ENCODE measurements at places on chromosomes 6 and 20.

- no peak for DNase-seq
Measured at GRCh38 chr6:20203561-20204511, 8.4 kb downstream of the MBOAT1 start.

DNA sequence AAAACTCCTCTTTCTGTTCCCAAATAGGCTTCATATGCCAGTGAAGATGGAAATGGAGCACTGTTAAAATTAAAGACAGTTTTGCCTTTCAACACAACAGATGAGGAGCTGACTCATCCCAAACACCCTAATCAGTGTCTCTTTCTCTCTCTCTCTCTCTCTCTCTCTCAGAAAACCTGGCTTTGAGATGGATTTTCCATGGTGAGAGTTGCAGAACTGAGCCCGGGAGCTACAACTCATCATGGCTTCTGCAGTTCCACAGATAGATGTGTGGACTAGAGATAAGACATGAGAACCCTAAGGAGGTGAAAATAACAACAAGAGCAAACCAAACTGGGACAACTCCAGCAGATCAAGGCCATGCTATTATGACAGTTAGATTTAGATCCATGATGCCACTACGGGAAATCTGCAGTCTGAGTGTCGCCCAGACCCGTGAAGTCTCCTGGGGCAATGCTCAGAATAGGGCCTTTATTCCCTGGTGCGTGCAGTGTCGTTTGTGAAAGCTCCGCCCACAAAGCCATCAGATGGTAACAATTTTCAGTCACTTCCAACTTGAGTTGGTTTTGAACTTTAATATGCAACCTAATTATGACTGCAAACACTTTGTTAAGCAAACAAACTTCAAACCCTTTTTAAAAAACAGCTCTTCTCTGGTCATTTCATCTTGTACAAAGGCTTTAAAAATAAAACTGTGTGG lies 338.2 kb upstream of the PREP start:
- DNase-seq: no peak

DNA sequence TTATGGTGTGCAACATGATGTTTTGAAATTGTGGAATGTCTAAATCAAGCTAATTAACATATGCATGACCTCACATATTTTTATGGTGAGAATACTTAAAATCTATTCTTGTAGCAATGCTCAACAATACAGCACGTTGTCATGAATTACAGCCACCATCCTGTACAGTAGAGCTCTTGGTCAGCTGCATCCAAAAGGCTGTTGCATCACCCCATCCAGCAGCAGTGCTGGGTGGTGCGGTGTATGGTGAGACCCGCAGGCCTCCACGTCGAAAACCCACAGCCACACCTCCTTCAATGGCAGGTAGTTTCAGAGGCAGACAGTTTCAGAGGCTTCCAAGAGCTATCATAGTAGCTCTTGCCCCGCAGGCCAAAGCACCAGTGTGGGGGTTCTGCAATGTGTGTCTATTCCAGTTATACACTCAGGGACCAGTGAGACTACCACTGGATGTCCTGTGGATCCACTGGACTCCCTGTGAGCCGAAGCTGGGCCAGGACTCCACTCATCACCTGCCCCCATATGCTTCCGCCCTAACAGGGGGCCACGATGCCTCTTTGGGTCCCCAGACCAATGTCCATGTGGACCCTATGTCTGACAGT lies 23.4 kb downstream of the PACSIN1 start:
- no peak for DNase-seq

DNA sequence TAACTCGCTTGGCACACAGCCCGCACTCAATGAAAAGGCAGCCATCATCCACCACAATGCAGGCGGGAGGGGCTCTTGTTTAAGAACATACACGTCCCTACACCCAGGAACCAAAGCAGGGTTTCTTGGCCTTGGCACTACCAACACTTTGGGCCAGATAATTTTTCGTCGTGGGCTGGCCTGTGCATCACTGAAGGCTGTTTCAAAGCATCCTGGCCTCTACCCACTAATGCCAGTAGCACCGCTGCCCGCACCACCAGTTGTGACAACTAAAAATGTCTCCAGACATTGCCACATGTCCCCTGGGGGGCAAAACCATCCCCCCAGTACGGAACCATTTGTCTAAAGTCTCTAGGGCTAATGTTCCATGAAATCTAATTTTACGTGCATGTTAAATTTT lies 13.0 kb downstream of the UQCC2 start:
- DNase-seq: no peak

Measured in lung microvascular endothelial cell (primary cell).